ENCODE measurements at places on chromosomes 6 and 20.

DNA sequence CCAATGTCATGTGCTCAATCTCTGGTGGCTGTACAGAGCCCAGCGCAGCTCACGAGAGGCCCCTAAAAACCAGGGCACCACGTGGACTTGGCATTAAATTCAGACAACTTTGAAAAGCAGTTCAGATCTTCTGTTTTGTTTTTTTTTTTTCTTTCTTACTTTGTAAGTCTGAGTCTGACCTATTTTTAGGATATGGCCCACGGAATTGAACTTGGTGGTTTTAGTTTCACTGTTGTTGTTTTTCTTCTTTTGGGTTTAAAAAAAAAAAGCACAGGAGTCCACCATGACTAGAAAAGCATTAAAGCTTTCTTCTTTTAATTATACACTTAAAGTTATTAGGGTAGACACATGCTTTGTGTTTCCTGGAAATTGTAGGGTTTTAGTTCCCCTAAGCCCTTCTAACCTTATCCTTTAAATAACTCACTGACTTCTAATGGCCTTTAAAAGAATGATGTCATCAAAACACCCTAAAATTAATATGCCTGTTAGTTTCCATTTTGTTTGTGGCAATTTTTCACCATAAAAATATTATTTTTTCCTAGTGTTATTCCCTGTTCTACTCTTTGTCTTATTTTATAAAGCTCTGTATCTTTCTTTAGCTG lies 48.5 kb upstream of the CCN2 start:
- DNase-seq: no peak

DNA sequence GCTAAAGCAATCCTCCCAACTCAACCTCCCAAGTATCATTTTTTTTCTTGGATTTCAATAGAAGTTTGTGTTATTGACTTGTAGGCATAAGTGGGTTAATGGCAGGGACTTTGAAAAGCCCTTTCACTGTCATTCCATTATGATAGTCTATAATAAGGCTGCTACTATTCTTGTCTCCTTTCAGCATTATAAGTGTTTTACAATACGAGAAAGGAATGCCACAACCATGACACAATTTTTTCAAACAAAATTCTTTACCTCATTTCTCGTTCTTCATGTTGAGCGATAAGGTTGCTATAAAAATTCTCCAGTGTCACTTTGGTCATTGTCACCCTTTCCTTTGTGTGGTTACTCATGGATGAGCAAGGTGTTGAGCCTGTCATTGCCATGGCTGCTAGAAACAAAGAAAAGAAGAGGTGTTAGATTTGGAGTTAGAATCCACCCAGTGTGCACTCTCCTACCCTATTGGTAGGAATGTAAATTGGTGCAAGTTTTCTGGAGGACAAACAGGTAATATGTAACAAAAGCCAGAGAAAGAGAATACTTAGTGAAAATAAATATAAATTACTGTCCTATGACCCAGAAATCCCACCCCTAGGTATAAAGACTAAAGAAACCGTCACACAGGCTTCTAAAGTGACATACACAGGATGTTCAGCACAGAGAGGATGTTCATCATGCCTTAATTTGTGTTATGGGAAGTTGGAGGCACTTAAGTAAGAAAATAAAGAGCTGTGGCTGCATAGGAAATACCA lies 7.3 kb downstream of the STK38 start:
- DNase-seq: no peak

DNA sequence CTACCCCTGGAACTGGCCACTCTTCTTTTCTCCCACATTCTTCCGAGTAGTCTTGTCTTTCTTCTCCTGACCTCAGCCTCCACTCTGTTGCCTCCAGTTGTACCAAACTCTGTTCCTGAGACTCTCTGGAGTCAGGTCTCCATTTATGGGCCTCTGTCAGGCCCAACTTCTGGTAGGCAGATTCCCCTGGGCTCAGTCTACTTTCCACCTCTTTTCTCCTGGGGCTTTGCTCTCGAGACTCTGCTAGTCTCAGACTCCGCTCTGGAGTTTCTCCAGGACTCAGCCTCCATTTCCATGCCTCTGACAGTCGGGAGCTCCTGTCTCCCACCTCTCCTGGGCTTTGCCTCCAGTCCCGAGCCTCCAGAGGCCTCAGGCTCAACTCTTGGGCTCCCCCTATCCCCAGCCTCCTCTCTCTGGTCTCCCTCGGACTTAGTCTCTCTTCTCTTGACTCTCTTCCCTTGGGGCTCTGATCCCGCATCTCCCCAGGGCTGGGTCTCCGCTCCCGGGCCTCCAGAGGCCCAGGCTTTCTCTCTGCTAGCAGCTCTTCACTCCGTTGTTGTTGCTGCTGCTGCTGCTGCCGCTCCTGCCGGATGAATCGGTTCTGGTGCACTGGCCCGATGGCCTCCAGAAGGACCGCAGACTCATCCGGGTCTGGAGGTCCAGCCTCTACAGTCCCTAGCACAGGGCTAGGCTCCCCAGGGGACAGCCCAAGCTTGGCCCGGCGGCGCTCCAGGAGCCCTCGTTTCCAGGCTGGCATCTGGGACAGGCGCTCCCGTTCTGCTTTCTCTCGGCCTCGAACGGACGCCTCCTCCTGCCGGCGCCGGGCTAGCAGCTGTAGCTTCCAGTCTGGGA lies 1.1 kb downstream of the PPP1R18 start:
- no peak for DNase-seq

DNA sequence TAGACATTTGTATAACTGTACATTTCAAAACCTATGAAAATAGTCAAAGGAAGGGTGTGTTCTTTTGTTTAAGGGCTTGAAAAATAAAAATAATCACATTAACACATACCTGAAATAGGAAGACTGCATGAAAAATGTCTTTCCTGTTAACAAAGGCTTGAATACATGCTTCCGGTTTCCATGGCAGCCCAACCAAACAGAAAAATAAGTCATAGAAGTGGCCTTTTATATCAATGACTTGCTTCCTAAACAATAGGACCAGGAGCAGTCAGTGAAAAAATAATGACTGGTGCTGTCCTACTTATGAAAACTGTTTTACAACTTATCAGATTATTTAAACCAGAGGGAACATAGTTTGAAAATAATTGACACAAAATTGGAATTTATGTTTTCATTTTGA lies 412.6 kb upstream of the PLCB4 start:
- no peak for DNase-seq

DNA sequence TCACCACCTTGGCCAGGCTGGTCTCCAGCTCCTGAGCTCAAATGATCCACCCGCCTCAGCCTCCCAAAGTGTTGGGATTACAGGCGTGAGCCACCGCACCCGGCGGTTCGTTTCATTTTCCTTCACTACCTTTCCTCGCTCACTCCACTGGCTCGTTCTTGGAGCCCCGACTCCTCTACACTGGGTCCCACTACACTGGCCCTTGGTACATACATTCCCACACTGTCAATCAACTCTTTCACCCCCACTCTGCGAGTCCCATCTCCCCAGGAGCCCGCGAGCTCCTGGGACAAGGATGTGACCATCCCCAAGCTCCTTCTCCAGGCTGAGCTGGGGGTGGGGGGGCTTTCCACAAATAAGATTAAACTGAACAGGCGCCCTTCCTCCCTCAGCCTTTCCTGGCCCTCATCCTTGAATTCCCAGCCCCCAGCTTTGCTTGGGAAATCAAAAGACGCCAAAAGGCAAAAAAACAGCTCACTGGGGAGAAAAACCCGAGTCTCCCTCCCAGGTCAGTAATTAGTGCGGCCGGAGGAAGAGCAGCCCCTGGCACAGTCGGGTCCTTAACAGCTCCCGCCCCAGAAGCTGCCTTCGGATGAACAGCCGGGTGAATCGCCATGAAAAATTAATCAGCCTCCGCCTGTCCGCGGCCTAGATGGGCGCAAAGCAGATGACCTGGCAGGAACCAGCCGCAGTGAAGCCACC lies 42.8 kb upstream of the LY86 start:
- no peak for DNase-seq

GRCh38 chr6:169370666-169371343 lies 117.2 kb upstream of the THBS2 start:
- no peak for DNase-seq

DNA sequence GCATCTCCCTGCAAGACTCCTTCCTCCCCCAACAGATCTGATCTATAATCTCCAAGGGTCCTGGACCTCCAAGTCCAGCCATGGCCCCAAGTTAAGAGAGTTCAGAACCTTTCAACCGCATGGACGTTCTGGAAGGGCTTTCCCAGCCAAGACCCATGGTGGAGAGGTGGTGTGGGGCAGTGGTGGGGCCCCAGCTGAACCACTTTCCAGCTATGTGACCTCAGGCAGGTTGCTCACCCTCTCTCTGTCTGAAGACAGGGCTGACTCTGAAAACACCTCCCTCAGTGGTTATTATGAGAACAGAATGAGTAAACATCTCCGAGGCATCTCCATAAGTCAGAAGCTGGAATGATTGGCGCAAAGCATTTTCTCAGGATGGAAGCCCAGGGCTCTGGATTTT lies 887 bp downstream of the CLPS start:
- no peak for DNase-seq

GRCh38 chr6:114157848-114158247 lies 185.0 kb downstream of the HS3ST5 start:
- no peak for DNase-seq

DNA sequence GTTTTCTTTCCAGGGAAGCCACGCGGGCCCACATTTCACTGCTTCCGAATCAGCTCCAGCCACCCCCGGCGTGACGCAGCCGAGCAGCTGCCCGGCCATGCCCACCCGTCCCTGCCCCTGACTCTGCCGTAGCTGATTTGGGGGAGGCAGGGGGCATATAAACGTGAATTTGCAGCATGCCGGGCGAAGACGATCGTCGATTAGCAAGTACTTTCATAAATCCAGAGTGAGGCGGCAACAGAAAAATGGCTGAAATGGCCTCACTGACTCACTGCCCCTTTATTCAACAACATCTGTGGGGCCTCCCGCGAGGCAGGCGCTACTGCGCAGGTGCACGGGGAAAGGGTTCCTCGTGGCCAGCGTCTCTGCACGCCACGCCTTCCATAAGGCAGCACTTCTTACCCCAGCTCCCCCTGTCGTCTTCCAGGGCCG lies 118.0 kb downstream of the DLL1 start:
- no peak for DNase-seq

DNA sequence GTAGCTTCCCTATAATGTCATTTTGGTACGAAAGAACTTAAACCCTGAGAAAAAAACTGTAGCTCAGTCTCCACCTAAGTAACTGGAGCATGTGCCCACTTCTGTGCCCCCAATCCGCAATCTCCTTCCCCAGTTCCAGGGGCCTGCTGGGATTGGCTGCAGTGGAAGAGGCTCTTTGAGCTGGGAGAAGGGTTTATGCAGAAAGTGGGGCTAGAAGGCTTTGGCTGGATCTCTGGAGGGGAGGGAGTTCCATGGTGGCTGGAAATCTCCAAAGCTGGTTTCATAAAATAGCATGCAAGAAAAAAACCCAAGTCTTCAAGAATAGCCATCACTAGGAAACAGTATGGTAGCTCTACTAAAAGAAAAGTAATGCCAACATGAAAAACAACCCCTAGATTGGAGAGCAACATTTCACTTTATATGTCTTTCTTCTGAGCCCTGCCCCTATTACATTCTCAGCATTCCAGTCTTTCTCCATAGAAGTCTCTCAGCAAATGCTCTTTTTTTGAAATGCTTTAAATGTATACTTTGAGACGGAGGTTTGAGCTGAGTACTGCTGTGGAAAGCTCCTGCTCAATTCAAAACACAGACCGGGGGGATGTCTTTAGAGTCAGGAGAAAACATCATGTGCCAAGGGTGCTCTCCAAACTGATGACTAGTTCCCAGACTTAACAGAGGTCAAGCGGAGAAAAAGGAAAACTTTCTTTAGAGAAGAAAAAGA lies 36.0 kb upstream of the FOXO3 start:
- no peak for DNase-seq

GRCh38 chr6:170151321-170151771 lies 139.5 kb downstream of the DLL1 start:
- DNase-seq: no peak

DNA sequence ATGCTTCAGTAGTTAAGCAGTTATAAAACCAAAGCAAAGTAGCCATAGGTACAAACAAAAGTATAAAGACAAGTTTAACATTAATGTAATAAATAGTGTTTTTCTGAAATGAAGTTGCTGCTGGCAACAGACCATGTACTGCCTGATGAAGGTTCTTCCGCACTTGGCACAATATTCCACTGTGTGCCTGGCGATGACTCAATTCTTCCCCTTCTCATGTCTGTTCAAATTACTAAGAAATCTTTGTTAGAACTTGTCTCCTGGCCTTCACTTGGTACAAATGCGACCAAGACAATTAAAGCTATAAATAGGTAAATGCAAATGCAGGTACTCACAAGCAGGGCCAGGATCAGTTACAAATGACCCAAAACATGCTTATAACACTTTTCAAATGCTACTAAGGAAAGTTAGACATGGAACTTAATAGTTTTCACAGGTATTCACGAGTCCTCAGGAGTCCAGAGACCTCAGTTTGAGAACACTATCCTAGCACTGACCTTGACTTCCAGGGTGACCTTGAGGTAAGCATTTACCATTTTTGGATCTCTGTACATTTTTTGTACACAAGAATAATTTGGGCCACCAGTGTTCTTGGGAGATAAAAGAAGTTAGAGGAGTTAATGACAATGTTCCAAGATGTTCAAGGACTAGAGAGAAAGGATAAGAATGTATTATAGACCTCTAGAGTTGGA lies 8.1 kb upstream of the DDR1 start:
- no peak for DNase-seq

DNA sequence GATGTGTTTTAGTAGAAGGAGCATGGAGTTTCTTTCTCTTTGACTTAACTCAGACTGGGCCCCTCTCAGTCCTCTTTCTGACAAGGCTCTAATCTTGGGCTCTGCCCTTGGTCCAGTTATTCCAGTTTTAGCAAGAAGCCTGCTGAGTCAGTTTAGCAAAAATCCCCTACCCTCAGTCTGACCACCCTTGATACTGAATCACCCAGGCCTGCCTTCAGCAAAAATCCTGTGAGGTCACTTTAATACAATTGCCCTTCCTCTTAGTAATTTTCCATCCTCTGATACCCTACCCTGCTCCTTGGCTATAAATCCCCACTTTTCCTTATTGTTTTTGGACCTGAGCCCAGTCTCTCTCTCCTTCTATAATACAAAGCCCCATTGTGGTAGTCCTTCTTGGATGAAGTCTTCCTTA lies 326.7 kb upstream of the NOX3 start:
- DNase-seq: no peak

DNA sequence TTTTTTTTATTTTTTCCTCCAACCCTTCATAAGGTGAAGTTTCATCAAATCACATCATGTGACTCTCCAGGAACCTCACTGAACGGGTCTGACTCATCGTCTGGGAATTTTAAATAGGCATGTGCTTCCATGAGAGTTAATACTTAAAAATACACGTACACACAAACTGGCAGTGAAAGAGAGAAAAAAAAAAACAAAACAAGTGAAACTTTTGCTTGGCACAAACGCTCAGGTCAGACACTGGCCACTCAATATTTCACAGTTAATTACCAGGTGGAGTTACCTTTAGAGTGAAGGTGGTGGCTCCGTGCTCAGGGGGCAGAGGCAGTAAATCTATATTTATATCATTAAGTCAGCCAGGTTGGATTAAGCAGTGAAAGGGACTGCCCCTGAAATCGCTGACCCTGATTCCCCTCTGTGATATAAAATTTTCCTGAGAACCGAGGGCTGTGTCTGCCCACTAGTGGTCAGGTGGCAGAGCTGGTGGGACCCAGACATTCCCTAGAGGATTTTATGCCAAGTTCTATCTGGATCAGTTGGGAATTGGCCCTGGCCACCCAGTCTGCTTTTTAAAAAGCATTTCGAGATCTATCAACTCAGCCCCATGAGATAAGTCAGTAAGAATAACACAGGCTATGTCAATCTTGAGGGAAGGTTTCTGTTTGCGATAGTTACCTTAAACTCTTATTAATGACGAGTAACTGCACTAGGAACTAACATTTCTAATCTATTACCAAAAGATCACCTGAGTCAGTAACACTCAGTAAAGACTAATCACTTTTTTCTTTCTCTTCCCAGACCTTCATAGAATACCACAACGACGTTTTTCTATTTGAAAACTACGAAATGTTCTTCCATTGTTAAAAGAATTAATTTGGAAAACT lies 259.1 kb downstream of the HDGFL1 start:
- no peak for DNase-seq
